ENCODE measurements at places on chromosomes 6 and 20. TPM values are rescaled to one million over a fixed set of nuclear protein-coding genes. Genes with fewer than 3 reads are reported as not detected.

DNA sequence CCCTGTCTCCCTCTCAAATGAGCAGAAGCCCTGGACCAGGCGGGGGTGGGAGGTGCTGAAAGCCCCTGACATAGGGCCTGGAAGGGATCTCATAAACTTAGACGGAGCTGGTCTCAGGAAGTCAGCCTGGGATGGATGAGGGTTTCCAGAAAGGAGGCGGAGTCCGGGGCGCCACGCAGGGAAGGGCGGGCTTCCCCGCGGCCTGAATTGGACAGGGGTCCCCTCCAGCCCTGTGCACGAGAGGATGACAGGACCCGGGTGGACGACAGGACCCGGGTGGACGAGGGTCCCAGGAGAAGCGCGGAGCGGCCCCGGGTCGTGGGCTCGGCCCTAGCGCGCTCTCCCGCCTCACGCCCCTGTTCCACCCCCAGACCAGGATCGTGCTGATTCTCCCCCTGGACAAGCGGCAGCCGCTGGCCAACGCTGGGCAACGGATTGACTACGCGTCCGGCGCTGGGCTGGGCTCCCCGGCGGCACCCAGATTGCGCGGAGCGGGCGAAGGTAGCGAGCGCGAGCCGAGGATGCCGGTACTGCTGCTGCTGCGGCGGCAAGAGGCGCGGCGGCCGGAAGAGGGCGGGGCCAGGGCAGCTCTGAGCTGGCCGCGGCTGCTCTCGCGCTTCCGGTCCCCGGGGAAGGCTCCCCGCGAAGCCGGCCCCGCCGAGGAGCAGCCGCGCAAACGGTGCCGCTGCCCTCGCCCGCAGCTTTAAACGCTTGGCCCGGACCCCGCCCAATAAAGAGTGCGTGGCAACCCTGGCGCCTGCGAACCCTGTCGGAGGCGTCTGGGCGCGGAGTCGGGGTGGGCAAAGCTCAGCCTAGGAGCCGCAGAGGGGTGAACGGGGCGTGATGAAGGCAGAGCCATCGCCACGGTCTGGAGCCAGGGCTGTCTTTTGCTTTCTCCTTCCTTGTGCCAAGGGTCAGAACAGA, 1.3 kb downstream of the C20orf144 start:
- peak; percentile 48 for DNase-seq

- peak; percentile 69 for DNase-seq
Measured at GRCh38 chr20:18738055-18738454, 75.5 kb upstream of the SCP2D1 start.

DNA sequence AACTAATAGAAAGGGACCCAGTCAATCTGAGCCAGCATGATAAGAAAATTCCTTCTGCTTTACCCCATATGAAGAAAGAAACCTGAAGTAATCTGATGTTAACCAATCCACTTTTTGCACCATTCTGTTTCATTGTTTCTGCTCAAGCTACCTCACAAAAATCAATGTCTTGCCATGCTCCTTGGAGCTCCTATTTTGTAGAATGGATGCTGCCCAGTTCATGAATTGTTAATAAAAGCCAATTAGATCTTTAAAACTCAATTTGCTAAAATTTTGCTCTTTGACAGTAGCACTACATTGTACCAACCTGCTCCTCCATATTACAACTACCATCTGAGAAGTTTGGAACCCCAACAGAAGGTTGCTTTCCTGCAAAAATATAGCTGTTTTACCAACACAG, 116.2 kb upstream of the GPR6 start:
- DNase-seq: no peak

DNA sequence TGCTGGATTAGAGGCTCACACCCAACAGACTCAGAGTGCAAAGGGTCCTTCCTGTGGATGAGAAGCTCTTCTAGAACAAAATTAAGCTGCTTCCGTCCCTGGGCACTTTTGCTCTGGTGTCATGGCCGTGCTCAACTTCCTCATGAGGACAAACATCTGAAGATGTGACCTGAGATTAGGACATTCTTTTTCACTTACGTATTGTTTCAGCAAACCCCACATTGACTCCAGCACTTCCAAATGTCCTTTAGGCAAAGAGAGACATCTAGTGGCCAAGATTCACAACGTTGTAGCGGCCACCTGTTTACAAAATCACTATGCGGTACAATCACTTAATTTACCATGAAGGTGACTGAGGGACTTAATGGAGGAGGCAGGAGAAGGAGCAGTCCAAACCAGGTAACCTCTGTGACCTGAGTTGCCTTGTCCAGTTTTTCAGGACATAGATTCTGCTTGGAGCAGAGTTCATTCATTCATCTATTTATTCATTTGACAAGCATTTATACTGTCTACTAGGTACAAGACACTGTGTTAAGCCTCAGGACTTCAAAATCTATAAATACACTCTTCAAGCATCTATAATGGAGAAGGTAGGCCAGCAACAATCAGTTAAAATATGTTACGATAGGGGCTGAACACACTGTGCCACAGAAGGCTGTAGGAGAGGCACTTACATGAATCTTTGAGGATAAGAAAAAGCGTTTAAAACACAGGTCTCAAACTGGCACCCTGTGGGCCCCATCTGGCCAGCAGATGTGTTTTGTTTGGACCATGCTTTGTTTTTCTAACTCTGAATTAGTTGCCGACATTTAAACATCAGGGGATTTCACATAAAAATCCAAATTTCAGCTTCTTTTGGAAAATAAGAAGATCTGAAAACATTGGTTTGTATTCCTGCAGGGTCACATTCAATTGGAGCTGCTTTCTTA, 5.6 kb upstream of the ADGRF1 start:
- DNase-seq: peak; percentile 83

- DNase-seq: no peak
Measured at GRCh38 chr20:57190536-57191264, 75.7 kb downstream of the BMP7 start.

DNA sequence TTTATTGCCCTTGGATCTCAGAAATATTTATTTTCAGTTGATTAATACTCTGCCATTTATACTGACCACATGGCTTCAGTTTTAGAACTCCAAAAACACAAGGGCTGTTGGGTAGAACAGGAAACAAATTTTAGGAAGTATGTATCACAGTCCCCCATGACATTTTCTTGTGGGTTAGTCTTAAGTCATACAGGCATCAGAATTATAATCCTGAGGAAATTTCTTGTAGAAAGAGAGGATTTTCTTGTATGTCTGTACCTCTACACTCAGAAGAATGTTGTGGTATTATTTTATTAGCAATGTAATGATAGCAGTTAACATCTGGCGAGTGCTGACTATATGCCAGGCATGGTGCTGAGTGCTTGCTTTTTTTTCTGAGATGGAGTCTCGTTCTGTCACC, 302.9 kb downstream of the CLIC5 start:
- DNase-seq: no peak

DNA sequence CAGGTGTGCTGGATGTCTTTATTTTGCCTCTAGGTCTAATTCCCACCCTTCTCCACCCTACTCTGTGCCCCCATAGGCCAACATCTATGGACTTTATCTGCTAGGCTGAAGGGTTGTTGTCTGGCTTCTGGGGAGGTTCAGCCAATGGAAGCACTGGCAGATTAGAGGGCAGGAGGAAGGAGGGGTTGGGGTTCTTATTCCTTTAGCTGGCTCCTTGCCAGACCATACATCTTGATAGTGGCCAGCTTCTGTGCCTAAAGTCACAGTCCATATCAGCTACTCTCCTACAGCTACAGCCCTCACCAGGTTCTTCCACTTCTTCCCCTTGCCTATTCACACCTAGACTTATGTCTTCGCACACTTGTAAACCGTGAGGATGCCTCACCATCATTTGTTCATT, 41.1 kb downstream of the ROS1 start:
- DNase-seq: no peak

DNA sequence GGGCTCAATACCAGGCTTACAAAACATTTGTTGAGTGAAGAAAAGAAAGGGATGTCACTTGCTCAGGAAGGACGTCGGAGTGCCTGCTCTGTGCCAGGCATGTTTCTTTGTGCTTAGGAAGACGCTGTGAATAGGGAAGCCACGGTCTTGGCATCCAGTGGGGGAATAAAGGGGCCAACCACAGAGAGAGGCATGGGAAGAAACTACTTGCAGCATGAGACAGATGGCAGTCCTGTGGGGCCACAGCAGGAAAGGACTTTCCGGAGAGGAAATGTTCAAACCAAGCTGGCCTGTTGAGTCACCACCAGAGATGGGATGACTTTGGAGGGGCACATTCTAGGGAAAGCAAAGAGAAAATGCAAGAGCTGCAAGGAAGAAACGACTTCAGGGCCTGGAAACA, 173.2 kb downstream of the CDH26 start:
- no peak for DNase-seq

DNA sequence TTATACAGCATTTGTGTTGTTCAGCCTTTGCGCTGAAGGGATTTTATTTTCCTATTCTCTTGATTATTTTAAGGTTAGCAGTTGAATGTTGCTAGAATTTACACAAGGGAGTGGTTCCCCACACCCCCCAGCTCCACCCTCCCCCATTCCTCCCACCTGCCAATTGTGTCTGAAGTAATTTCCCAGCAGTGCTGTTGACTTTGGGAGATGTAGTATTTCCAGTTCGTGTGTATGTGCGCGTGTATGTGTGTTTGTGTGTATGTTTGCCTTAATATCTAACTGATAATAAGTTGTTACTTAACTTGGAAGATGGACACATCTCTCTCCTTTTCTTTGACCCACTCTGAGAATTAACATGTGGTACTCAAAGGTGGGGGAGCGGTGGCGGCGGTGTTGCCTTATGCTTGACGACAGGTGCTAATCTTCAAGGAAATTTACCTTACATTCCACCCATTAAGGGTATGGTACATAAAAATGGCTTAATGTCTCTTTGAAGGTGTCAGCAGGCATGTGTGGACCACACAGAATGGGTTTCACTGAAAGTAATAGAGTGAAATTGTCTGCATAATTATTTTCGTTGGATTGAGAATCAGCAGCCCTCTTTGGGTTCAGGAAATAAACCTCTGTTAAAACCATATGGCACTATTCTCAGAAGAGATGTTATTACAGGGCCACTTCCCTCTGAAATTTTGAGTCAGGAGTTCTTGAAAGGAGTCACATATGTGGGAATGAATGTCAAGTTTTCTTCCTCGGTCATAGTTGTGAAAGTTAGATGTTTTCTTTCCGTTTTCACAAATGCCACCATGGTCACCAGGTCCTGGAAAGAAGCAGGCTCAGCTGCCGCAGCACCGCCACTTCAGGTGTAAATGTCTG, 95.6 kb upstream of the SUPT3H start:
- no peak for DNase-seq

DNA sequence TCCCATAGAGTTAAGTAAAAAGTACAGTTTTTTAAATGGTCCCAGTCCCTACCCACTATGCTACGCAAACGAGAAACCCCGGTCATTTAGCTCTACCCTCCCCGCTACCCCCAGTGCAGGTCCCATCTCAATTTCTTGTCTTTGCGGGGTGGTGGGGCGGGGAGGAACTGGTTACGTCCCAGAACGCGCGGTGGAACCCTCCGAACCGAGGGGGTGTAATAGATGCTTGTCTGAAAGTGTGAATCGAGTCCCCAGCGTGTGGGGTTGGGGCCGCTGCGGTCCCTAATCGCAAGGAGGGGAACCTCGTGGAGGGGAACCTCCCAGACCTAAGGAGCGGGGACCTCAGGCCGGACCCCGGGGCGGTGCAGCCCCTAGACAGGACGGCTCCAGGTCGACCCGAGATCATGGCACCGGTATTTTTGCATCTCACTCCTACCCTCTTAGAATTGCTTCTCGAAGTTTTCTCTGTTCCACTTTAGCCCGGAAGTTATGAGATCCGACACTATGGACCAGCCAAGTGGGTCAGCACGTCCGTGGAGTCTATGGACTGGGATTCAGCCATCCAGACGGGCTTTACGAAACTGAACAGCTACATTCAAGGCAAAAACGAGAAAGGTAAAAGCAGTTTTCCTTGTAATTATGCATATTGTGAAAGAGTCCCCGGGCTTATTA, 779 bp downstream of the HEBP2 start:
- peak; percentile 23 for DNase-seq

DNA sequence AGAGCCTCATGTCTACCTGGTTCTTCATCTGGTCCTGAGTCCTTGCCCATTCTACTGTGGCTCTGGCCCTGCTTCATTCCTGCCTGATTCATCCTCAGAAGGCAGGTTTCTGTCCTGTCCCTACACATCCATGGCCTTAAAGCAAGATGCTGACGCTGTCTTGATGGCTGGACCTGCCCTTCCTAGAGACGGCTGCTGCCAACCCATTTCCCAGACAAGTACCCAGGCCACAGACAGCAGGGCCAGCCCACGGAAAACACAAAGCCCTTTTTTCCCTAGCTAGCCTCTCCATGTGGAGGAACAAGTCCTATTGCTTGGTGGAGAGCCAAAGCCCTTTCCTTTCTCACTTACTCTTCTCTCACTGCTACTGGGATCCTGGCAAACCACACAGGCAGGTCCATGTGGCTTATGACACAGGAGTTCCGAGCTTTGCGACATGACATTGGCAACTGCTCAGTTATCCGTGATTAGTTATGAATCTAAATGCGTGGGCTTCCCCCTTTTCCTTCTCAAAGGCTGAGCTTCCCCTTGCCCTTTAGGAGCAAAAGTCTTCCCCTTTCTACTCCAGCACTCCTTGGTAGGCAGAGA, 72.9 kb downstream of the SLC22A3 start:
- peak; percentile 21 for DNase-seq

- DNase-seq: peak; percentile 50
Measured at GRCh38 chr6:83509441-83509840, 2.9 kb upstream of the PRSS35 start.

- DNase-seq: no peak
Measured at GRCh38 chr6:108263371-108263770, 2.5 kb upstream of the SNX3 start.

DNA sequence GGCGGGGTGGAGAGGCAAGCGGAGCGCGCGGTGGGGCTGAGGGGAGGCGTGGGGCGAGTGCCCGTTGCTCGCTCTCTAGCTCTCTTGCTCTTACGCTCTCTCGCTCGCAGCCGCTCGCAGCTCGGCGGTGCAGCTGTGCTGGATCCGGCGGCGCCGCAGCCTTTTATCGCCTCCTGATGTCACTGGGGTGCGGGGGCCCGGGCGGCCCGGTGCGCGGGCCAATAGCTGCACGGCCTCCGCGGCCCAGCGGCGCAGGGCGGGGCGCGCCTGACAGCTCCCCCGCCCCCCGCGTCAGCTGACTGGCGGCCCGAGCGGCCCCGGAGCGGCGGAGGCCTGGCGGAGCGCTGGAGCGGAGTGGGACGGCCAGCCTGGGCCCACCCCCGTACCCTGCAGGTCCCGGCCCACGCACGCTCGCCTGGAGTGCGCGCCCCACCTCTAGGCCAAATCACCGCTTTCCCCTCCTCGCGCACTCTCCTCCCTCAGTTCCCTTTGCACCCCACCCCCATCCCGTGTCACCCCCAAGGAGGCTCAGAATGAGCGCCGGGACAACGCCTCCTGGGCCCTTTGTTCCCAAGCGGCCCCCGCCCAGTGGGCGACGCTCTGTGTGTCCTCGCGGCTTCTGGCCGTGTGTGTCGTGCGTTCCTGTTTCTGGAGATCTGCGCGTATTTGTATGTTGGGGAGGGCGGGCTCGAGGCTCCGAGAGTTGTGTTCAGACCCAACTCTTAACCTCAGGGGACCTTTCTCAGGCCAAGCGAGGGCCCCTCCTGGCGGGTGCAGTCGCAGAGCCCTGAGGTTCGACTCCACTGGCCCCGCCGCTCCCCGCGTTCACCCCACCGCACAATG, at the start of gene MAFB:
TSS of gene MAFB (minus strand) at position 137 of the 843 bp plus-strand sequence. CDS start 386 bp downstream, outside the sequence.
- DNase-seq: peak; percentile 79

RIPPLY2 gene
- not detected for total RNA-seq

PARD6B gene
- 1.4 TPM for total RNA-seq

FLOT1 gene
- 109 TPM for total RNA-seq

ASIP gene
- total RNA-seq: not detected

All from fibroblast of the aortic adventitia (primary cell).